ENCODE measurements at places on chromosomes 13 and 19.

- DNase-seq = no peak
These were observed 65.2 kb downstream of the DACH1 start for GRCh38 chr13:71801781-71802180.

- DNase-seq = no peak
These were observed 147.5 kb downstream of the DIAPH3 start for GRCh38 chr13:60016229-60016628.

GRCh38 chr19:34578751-34579150 lies 97.2 kb downstream of the WTIP start:
- no peak for DNase-seq

DNA sequence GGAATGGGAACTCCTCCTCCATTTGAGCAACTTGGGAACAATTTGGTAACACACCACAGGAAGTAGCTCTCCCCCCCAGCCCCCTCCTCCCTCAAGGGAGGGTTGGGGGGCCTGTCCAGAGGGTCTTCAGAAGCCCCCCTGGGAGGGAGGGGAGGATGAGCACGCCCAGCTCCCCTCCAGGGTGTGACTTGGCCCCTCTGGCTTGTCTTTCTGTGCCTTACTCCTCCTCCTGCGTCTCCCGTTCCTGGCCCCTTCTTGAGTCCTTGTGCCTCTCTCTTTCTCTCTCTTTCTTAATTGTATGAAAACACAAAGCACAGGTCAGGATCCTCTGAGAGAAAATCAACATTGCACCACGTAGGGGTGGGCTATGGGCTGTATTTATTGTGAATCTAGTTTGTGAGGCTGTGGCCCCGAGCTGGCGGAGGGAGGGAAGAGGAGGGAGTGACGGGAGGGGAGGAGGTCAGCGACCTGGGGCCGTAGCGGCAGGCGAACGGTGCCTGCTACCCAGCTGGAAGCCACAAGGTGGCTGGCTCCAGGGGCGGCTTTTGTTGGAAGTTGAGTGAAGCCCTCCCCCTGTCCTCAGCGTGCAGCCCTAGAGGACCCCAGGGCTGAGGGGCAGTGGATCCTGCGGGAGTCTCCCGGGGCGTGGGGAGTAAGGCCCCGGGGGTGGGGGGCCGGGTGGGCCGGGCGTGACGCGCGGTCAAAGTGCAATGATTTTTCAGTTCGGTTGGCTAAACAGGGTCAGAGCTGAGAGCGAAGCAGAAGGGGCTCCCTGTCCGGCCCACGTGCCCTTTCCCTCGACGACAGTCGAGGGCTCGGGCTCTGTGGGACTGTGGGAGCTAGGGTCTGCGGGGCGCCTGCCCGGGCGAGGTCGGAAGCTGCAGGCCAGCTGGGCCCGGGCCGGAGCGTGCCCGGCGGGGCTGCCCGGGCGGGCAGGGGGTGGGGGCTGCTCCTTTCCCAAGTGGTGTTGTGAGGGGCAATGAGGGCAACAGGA lies 6.4 kb downstream of the LYL1 start:
- DNase-seq = no peak

DNA sequence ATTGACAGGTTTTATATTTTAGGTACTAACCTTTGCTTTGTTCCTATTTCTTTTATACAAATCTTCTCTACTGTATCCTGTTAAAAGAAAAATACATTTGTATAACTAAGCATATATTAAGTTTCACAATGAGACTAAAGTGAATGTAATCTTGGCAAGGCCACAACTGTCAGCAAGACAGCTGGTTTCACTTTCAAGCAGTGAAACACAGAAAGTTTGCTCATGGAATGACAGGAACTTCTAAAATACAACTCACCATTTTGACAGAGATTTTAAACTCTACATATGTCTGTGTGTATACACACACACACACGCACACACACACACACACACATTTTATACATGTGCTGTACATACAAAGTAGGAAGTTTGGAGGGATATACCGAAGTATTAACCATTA lies 53.3 kb downstream of the PARP4 start:
- no peak for DNase-seq

DNA sequence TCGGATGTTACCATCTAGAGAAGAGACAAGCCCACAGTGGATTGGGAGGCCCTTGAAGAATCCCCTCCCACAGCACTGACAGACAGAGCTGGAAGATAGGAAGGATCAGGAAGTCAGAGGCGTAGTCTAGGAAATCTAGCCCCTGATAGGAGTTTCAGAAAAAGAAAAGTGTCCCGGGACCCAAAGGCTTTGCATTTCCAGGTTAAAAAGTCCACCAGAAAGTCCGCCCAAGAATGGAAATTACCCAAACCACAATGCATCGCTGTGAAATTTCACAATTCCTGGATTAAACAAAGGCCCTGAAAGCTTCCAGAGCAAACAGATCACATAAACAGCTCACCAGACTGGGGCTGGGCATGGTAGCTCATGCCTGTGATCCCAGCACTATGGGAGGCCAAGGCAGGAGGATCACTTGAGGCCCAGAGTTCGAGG lies 146.9 kb downstream of the KDM4B start:
- DNase-seq = no peak

- DNase-seq = no peak
These were observed 23.2 kb downstream of the C3 start for GRCh38 chr19:6697291-6697690.
